CD4-positive, alpha-beta T cell treated with Interleukin-17A for 4 hours (primary cell): ENCODE measurements at places on chromosomes 2 and 18.
A peak's percentile ranks its signal among the peaks of the same experiment; 100 is the strongest.

GRCh38 chr2:159051661-159052060 is 83.2 kb downstream of the TANC1 start:
- no peak for DNase-seq

DNA sequence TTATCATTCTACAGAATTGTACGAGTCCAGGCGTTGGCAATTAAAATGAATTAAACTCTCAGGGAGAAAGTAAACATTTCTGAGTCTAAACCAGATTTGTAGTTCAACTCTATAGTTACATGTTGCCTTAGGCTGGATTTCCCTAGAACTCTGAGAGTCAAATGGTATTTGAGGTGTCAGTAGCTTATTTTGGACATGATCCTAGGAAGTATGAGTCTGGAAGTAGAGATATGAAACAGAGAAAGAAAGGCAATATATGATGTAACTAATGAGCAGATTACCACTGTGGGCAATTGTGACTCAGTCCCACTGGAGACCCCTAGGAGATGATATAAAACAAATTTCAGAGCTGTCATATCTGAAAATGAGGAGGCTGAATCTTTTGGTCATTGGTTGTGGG is 199.1 kb upstream of the UBE2E3 start:
- DNase-seq: no peak

GRCh38 chr2:115874427-115874826 is 1432.0 kb downstream of the DPP10 start:
- no peak for DNase-seq

DNA sequence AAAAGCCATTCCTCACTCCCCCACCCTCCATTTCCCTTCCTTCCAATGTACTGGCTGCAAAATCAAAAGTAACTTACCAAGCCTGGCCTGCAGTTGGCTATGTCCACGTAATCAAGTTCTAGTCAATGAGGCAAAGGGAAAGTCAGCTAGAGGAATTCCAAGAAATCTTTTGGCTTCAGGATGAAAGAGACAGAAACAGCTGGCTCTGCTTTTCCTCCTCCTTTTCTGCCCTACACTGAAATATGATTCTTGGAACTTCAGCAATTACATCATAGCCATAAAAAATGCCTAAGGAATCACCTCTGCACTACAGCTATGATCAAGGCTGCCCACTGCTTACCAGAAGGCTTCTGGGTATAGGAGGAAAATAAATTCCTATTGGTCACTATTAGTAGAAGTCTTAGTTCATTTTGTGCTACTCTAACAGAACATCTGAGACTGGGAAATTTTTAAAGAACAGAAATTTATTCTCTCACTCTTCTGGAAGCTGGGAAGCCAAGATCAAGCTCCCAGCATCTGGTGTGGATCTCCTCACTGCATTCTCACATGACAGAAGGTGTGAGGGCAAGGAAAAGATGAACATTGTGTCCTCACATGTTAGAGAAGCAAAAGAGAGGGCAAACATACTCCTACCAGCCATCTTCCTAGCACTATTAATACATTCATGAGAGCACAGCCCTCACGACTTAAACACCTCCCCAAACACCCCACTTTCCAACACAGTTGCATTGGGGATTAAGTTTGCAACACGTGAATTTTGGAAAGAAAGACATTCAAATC is 219.9 kb downstream of the TMX3 start:
- DNase-seq: no peak

- DNase-seq: peak; percentile 54
These were observed 14.1 kb downstream of the RIF1 start for GRCh38 chr2:151423760-151424159.

DNA sequence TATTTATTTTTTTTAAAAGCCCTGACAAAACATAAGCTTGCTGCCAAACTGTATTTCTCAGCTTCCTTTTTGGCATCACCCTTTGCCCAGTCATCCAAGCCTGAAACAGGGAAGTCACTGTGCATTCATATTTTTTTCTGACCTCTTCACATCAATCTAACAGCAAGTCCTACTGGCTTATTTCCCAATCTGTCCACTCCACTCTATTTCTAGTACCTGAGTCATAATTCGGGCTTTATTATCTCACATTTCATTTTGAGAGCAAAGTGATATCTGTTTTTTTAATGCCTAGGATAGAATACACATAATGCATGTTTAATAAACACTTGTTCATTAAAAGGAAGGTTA is 5.1 kb downstream of the HNMT start:
- DNase-seq: no peak

GRCh38 chr18:10412933-10413332 is 41.5 kb upstream of the APCDD1 start:
- no peak for DNase-seq

DNA sequence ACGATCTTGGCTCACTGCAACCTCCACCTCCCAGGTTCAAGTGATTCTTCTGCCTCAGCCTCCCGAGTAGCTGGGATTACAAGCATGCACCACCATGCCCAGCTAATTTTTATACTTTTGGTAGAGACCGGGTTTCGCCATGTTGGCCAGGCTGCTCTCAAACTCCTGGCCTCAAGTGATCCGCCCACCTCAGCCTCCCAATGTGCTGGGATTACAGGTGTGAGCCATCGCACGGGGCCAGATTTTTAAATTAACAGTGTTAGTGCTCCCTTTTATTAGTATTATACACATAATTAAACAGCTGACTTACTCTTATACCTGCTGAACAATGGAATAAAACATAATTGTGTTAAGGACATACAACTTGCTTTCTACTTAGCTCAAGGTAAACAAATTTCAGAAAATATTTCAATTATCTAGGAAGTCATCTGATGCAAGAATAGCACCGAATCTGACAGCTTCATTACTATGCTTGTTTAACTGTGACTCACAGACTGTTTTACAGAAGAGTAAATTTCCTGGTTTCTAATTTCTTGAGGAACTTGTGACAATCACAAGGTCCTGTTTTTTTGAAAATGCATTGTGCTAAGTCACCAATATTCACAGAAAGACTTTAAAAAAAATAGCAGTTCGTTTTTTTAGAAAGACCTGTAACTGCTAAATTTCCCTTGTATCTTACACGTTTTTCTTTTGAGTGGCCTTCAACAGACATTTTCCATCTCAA is 51.2 kb downstream of the SPIRE1 start:
- DNase-seq: no peak

DNA sequence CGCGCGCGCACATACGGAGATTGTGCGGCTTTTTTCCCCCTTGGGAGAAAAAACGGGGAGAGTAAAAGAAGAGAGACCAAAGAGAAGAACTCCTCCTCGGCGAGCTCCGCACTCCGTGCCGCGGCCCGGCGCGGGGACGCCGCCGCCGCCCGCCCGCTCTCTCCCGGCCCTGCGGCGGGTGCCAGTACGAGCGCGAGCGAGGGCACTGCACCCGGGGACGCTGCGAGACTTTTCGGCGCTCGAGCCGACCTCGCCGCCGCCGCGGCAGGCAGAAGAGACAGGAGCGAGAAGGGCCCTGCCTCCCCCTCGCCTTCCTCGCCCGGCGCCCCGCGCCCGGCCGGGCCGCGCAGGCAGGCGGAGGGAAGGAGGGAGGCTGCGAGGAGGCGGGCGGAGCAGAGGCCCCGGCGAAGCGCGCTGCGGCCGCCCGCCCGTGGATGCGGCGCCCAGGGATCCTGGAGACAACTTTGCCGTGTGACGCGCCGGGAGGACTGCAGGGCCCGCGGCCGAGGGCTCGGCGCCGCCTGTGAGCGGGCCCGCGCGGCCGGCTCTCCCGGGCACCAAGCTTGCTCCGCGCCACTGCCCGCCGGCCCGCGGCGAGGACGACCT is 857 bp upstream of the INHBB start:
- no peak for DNase-seq

DNA sequence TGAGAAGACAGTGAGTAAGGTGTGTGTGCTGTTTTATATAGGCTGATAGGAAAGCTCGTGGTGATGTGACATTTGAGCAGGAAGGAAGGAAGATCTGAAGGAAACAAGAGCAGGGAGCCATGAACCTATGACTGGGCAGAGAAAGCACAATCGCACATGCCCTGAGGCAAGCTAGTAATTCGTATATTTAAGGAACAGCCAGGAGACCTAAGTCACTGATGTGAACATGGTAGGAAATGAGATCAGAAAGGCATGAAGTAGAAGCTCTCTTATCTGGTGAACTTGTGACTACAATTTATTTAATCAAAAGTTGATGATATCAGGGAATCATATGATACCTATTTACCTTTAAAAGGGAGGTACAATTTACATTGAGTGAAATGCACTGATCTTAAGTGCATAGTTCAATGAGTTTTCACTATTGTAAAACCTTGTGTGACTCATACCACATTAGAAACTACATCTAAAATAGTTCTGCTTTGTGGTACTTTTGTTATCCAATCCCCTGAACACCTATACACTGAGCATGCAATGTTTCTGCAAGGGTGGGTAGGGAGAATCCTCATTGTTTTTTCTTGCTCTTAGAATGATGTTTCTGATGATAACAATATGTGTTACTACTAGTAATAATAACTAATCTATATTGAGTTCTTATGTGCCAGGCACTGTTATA is 67.5 kb downstream of the GALNT13 start:
- DNase-seq: no peak

DNA sequence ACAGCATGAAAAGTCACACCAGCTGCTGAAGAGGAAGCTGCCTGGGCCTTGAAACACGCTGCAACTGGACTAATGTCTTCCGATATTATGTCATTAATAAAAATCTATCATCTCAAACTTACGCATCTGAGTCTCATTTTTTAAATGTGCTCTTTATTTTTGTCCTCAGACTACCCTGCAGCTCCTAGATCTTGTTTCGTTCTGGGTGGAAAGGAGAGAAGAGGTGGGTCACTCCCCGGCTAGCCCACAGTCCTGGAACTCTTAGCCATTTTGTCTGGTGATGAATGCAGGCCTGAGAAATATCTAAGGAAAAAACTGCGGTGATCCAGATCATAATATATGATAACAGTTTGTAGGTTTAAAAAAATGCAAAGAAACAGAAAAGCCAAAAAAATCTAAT is 73.3 kb downstream of the TXNL1 start:
- DNase-seq: no peak

DNA sequence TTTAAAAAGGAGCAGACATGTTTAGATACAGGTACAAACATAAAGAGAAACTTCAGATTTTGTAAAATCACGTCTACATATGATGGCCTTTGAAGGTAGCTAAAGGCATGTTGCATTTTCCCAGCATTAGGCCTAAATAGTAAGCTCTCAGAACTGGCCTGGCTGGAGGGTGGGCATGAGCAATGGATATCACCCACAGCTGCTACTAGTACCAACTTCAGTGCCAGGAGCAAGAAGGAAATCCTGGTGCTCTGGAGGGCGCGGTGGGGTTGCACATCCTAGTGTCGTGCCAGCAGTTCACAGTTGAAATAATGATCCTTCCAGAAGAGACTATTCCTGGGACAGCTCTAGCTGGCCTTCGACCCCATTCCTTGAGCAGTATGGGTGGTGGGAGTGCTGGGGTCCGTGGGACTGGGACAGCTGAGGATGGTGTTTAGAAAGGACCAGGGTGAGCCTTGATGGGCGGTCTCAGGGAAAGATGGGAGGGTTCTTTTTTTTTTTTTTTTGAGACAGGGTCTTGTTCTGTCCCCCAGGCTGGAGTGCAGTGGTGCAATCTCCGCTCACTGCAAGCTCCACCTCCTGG is 4.9 kb downstream of the DES start:
- DNase-seq: no peak

GRCh38 chr2:62455957-62456692 is 49.9 kb downstream of the TMEM17 start:
- no peak for DNase-seq
